ENCODE measurements at places on chromosomes 3 and 15.

GRCh38 chr15:40445421-40445922, 4.7 kb downstream of the BAHD1 start:
- DNase-seq, result no peak

DNA sequence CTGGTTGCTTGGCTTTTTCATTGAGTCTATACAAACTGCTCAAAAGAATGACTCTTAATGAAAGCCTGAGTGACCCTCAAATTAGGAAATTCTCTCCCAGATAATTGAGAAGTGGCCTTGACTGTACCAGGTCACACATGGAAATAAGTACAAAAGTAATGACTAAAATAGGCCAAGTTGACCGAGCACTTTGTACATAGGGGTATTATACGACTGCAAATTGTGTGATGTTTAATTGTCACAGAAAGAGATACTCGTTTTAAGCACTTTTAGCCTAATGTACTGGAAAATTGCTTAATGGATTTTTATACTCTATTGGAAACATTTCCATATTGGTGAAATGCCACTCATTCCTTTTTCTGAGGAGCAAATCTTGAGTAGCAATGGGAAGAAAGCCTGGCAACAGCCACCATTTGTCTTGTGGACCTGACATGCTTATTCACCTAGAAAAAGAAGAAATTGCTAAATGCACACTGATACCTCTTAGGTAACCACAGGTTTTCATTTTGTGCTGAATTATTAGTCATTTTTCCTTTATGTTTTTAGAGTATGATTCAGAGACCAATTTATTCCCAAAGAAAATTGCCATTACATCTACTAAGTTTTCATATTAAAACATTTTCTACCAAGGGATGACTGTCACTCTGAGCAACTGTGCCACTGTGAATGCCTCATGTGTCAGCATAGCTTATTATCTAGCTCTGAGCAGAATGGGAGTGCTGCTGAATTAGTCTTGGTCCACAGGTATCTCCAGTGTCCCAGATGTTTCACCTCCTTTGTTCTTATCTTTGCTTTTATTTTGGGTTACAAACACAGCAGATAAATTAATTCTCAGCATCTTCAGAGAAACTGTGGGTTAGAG, 8.9 kb upstream of the PXK start:
- DNase-seq, result no peak

GRCh38 chr15:86061581-86061980, 18.1 kb upstream of the AGBL1 start:
- DNase-seq, result no peak

DNA sequence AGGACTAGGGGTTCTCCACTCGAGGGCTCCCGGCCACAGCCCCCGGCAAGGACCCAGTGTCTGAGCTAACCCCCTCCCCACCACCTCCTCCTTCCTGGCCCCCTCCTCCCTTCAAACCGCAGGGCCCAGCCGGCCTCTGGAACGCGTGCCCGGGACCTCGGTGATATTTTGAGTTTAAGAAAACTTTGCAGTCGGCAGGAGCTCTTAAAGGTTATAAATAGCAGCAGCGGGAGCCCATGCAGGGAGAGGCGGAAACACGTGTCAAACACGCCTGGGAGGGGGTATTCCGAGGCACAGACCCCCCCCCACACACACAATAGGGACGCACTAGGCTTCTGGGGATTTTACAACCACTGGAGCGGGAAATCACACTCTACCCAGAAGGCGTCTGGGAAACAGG, 3.1 kb upstream of the PTH1R start:
- no peak for DNase-seq

DNA sequence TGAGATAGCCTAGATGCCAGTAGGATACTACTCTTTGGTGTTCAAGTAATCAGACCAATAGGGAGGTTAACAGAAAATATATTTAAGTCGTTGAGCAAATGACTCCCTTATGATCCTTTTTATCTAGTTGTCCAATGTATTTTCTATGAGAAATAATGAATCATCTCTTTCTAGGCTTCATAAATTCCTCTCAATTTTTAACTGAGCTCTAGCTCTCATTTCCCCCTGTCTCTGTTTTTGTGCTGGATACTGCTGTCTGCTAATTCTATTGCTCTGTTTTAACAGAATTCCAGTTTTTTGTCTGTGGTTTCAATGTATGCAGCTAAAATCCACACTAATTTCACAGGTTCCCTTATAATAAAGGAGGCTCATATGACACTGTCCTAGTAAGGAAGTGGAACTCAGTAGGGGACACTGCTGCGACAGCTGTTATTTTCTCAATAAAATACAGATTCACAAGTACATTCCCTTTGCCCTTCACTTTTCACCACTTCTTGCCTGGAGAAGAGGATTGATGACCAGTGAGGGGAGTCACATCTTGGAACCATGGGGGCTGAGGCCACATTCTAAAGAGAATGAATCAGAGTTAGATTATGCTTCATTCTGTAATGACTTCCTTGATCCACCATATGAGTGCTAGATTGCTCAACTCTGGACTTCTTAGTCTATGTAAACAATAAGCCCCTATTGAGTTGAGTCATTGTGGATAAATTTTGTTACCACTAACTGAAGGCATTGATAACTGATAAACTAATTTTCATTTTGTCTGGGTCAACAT, 558.7 kb upstream of the KCNMB2 start:
- DNase-seq, result no peak

- DNase-seq, result no peak
Measured at GRCh38 chr3:168807448-168807847, 711.7 kb upstream of the GOLIM4 start.

DNA sequence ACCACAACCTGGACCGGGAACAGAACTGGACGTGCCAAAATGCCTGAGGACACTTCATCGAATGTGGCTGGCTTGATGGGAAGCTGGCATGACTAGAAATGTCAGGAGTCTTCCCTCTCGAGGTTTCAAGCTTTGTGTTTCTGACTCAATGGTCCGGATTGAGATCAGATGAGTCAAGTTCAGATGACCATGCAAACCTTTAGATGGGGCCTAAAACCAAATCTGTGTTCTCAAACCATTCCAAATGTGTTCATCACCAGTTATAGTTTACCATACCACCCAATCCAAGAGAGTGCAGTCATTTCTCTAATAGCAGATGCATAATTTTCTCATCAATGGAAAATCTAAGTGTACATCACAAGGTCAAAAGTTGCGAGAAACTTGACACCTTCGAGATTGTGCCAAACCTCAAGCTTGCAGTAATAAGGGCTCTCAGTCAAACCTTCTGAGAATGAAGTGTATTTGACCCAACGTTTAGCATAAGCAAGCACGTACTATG, 369.1 kb downstream of the RORA start:
- no peak for DNase-seq

GRCh38 chr3:47056705-47057104, 77.2 kb downstream of the NBEAL2 start:
- no peak for DNase-seq

GRCh38 chr15:85753261-85753660, 41.5 kb downstream of the KLHL25 start:
- DNase-seq, result no peak

All from CD4-positive, alpha-beta T cell treated with Interleukin-15 for 4 hours (primary cell).